ENCODE measurements at places on chromosomes 5 and 9. TPM values are rescaled to one million over a fixed set of nuclear protein-coding genes. Genes with fewer than 3 reads are reported as not detected.

GRCh38 chr9:86734771-86735170 is 212.5 kb downstream of the GAS1 start:
- peak; percentile 85 for DNase-seq

DNA sequence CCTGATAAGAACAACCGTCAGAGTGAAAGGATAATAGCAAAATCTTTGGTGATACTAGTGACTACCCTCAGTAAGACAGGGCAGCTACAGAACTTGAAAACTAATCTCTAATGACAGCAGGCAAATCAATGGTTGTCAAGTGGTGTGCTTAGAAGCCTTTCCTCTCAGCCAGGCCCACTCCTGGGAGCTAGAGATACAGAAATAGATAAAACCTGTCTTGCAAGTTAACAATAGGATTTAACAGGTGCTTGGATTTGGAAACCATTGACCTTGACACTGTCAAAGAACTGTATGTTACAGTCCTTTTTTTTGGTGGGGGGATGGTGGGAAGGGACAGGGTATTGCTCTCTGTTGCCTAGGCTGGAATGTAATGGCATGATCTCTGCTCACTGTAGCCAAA is 118.6 kb downstream of the BASP1 start:
- DNase-seq, result no peak

DNA sequence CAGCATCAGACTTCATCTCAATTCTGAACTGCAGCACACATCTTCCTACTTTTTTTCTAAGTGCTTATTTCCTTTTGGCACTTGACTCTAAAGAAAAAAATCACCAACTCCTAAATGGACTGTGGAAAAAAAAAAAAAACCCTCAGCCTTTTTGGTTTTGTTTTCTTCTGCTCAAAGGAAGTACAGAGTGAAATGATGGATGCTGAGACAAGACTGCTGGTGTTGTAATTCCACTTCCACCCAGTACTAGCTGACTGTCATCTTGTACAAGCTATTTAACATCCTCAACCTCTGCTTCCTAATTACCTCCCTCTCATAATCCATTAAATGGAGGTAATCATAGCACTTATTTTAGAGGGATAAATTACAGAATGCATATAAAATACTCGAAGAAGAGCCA is 171.5 kb upstream of the GNA14 start:
- DNase-seq, result peak; percentile 41

DNA sequence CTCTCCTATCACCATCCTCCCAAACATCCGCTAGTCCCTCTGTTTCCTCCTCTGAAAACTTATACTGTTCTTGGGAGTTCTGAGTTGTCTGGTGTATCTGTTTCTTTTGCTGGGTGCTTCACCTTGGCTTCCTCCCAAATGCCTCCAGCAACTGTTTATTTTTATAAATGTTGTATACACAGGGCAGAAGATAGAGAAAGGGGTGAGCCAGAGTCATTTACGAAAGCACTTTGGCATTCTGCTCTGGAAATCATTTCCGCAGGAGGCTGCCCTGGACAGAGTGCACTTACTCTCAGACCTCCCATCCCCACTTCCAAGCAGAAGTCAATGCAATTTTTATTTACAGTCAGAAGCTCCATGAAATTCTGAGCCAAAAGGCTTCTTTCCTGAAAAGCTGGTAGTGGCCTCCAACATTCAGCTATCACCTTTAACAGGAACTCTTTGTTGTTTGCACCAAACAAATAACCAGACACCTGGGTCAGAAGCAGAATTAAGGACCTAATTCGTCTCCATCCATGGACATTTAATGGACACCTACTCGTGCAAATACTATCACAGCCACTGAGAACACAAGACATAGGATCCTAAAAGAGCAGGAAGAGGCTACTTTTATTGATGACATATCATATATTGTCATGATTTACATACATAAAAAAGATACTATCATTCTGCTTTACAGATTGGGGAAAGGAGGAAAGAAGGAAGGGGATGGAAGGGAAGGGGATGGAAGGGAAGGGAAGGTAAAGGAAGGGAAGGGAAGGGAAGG is 229.5 kb upstream of the PAPPA start:
- peak; percentile 99 for DNase-seq

GRCh38 chr5:177429248-177430040 is 3.0 kb downstream of the GRK6 start:
- no peak for DNase-seq

GRCh38 chr9:4235871-4236804 is 63.7 kb downstream of the GLIS3 start:
- DNase-seq, result peak; percentile 40

GRCh38 chr5:41010572-41010971 is 60.6 kb downstream of the MROH2B start:
- no peak for DNase-seq

DNA sequence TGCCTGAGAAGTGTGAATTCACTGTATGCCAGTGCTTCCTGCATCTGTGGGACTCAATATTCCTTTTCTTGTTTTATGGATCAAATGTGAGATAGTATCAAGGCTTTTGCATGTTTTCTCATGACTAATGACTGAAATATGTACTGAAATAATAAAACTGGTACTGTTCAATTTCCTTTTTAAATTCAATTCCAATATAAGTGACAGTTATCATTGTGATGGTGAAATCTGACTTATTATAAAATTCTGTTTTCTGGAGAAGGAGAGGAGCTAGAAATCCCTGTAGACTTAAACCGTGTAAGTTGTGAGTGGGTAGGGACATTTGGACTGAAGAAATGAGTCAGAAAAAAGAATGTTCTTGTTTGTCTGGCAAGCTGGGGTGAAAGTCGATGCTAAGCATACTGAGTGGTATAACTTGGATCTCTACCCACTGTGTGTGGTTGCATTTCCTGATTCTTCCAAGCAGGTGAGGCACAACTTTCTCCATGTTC is 245.2 kb downstream of the EFNA5 start:
- peak; percentile 96 for DNase-seq

DNA sequence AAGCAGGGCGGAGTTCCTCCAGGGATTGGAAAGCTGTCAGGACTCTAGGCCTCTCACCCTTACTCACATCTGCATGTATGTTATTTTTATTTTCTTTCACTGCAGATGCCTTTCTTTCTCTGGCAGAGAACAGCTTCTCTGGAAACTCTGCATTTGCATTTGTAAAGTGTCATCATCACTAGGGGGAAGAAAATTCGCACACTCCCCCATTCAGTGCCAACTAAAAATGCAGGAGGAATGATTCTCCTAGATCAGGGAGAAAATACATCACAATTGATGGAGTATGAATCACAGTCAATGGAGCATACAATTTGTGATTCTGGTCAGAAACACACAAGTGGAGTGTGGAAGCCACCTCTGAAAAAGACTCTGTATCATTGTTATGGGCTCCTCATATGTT is 351.4 kb upstream of the FTMT start:
- DNase-seq, result no peak

DNA sequence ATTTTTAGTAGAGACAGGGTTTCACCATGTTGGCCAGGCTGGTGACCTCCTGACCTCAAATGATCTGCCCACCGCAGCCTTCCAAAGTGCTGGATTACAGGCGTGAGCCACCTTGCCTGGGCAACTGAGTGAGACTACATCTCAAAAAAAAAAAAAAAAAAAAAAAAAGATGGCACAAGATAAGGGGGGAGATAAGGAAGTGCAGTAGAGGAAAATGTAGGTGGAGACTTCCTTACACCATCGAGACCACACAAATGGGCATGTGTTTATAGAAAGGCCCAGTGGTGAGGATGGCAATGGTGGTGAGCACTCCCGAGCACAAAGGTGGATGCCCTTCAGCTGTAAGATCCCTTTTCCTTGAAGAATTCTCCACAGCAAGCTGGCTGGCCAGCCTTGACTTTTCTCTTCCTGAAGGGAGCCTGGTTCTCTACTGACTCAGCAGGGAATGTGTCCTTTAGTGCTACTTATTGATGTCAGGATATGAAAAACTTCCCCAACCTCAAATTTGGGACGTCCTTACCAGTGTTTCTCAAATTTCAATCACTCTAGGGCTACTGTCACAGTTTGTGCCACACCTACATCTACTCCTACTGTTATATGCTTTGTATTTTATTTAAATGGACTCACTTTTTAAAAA is 28.2 kb downstream of the ERGIC1 start:
- peak; percentile 12 for DNase-seq

DNA sequence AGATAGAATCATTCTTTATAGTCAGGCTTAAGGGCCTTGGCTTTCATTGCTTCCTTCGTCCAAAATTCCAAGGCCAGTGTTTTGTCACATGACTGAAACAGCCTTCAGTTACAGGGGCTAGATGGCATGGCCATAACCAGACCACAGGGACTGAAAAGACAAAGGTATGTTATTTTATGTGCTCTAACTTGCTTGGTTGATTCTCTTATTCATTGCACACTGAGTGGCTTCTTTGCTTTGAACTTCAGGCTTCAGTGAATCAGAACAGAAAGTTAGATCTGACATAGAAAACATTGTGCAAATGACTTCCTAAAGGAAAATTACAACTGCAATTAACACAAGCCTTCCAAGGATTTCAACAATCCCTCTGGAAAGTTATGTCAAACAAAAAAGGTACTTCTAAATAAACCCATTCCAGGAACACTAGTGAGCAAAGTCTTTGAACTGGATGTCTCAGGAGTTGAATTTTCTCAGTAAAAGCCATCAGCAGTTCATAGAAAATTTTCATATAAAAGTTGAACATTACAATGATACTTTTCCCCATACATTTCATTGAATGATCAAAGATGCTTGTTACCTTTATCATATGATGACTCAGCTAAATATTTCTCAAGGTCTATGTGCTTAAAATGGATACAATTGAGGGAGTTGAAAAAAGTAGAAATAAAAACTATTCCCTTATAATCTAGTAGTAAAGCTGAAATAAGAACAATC is 355.3 kb downstream of the TMEM232 start:
- no peak for DNase-seq

GRCh38 chr9:21804791-21805190 is 2.4 kb downstream of the MTAP start:
- DNase-seq, result no peak

DNA sequence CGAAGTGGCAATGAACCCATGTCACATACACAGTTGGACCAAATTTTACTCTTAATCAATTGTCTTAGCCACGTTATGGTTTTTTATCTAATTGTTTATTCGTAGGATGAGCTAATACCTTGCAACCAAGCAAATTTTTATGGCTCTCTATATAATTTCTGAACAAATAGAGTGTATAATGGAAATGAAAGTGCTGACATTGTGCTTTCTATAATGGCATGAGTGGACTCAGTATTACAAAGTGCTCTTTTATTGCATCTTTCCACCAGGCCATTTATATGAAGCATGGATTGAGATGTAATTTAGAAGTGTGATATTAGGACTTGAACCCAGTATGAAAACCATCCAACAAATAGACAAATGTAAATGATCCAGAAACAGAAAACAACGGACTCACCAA is 1096.0 kb downstream of the DTWD2 start:
- DNase-seq, result no peak

- no peak for DNase-seq
Measured at GRCh38 chr9:84493284-84493947, 152.9 kb upstream of the SLC28A3 start.

The F2RL2 gene
- total RNA-seq, result 13.1 TPM

The SLC4A9 gene
- total RNA-seq, result not detected

The GABRB2 gene
- under 0.01 TPM for total RNA-seq

The SPATA31C1 gene
- not detected for total RNA-seq

The SPINK6 gene
- not detected for total RNA-seq

The CDH6 gene
- 9.8 TPM for total RNA-seq

The IRGM gene
- not detected for total RNA-seq

The PCDHGA12 gene
- total RNA-seq, result 13.7 TPM

The DOCK2 gene
- 3.6 TPM for total RNA-seq

All from fibroblast of lung (primary cell).